ENCODE measurements at places on chromosomes 3 and 15. TPM values are rescaled to one million over a fixed set of nuclear protein-coding genes. Genes with fewer than 3 reads are reported as not detected.

The FBXW12 gene
- not detected for total RNA-seq

The FETUB gene
- not detected for total RNA-seq

The MITF gene
- total RNA-seq: 0.32 TPM

The CCDC66 gene
- 29.0 TPM for total RNA-seq

The SLC30A4 gene
- 3.6 TPM for total RNA-seq

The SLC12A1 gene
- not detected for total RNA-seq

The FBXO40 gene
- not detected for total RNA-seq

The CCDC51 gene
- 13.5 TPM for total RNA-seq

The CLDN16 gene
- 0.29 TPM for total RNA-seq

The TP63 gene
- total RNA-seq: 1.6 TPM

The NANOGP8 gene
- not detected for total RNA-seq

The ST3GAL6 gene
- 1.5 TPM for total RNA-seq

The FOXB1 gene
- 2.7 TPM for total RNA-seq

The OR4F15 gene
- not detected for total RNA-seq

The MYZAP gene
- not detected for total RNA-seq

- peaks cover 24% of the 10 kb centered on the region for H3K4me1 ChIP-seq
- no peaks in the 10 kb centered on the region for H3K27me3 ChIP-seq
- H3K36me3 ChIP-seq: peaks cover 6% of the 10 kb centered on the region
- no peak overlapping the region for H3K27ac ChIP-seq
These were observed 21.6 kb downstream of the B3GNT5 start for GRCh38 chr3:183274609-183275008.

- no peak for DNase-seq
- H3K27ac ChIP-seq: no peak overlapping the region
- no peaks in the 10 kb centered on the region for H3K4me1 ChIP-seq
- no peak overlapping the region for H3K4me3 ChIP-seq
- H3K36me3 ChIP-seq: no peaks in the 10 kb centered on the region
- peaks cover 33% of the 10 kb centered on the region for H3K27me3 ChIP-seq
These were observed 276.2 kb upstream of the CTNNB1 start for GRCh38 chr3:40923143-40923542.

- no peaks in the 10 kb centered on the region for H3K27me3 ChIP-seq
- no peaks in the 10 kb centered on the region for H3K4me1 ChIP-seq
- DNase-seq: no peak
- H3K36me3 ChIP-seq: no peaks in the 10 kb centered on the region
These were observed 64.4 kb downstream of the GTPBP8 start for GRCh38 chr3:113055201-113055600.

DNA sequence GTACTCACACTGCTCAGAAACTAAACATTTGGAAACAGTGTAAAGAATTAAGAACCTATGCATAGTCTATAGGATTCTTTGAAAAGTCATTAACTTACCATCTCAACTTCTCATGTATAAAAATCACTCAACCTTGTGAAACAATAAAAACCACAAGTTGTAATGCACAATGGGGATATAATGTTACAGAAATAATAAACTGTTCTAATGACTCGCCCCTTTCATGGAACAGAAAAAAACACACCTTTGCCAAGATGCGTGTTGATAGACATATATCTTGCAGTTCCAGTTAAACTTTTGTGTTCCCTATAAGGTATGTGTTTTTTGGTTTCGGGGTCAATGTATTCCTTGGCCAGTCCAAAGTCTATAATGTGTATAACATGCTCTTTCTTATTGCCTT, 50.8 kb upstream of the PPIB start:
- peak overlapping the region; percentile 42 for H3K27ac ChIP-seq
- no peak for DNase-seq
- no peaks in the 10 kb centered on the region for H3K27me3 ChIP-seq
- no peaks in the 10 kb centered on the region for H3K4me1 ChIP-seq
- H3K4me3 ChIP-seq: no peak overlapping the region

- H3K36me3 ChIP-seq: no peaks in the 10 kb centered on the region
- no peak for DNase-seq
- H3K27ac ChIP-seq: no peak overlapping the region
- H3K4me3 ChIP-seq: no peak overlapping the region
These were observed 67.2 kb downstream of the EIF4E3 start for GRCh38 chr3:71657831-71658530.

DNA sequence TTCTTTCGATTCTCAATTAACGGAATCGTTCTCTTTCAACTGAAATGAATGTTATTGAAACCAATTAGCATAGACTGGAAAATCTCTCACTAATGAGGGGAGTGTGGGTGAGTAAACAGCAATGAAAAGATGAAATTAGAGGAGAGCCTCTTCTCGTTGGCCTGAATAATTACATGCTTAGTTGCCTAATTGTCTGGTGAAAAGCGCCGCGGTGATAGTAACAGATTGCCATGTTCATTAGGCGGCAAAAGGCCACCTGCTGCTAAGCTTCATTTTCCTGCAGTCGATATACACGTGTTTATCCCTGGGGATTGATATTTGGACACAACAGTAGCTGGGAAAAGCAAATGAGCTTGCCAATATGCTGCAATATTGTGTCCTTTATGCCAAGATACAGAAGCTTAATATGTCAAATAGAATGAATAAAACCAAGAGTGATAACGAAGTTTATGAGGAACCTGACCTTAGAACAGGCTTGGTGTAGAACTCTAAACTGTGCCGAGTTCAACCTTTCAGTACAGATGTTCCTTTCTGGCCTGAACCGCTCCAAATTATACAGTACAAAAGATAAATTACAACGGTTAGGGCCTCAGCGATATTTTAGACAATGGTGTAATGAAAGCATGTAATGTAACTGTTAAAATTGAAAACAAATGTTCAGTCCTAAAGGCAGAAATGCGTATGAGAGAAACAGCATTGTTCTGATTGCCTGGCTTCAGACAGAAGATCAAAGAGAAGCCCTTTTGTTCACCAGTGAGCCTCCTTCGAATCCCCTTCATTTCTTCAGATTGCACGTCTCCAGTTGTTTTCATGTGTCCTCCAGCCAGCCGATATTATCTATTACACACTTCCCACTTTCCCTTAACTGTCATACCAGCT, 185.2 kb downstream of the SHOX2 start:
- H3K27ac ChIP-seq: no peak overlapping the region
- H3K27me3 ChIP-seq: peaks cover 5% of the 10 kb centered on the region
- H3K4me1 ChIP-seq: no peaks in the 10 kb centered on the region
- H3K4me3 ChIP-seq: no peak overlapping the region
- DNase-seq: no peak

GRCh38 chr3:38579141-38579540, 70.3 kb downstream of the SCN5A start:
- H3K27me3 ChIP-seq: no peaks in the 10 kb centered on the region
- no peak overlapping the region for H3K4me3 ChIP-seq
- no peaks in the 10 kb centered on the region for H3K36me3 ChIP-seq
- no peak overlapping the region for H3K27ac ChIP-seq

GRCh38 chr15:51108933-51109550, 14.3 kb upstream of the TNFAIP8L3 start:
- no peaks in the 10 kb centered on the region for H3K4me1 ChIP-seq
- no peak for DNase-seq
- no peaks in the 10 kb centered on the region for H3K36me3 ChIP-seq
- H3K27ac ChIP-seq: no peak overlapping the region
- H3K4me3 ChIP-seq: no peak overlapping the region

DNA sequence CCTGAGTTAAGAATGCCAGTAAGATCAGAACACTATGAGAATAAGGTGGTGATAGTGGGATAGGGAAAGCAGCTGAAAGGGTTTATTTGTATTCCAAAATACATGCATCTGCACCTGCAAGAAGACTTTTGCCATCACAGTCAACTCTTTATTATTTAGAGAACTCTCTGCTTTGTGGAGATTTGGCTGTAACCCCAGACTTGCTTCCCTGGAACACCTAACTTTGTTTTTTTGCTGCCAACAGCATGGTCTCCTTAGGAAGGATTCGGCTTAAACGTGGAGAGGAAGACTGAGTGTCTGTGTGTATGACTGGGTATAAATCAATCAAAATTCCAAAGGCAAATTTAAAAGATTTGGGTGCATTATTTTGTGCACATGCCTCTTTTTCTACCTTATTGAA, 21.6 kb upstream of the SLITRK3 start:
- no peaks in the 10 kb centered on the region for H3K4me1 ChIP-seq
- H3K27ac ChIP-seq: no peak overlapping the region
- no peaks in the 10 kb centered on the region for H3K27me3 ChIP-seq
- no peak overlapping the region for H3K4me3 ChIP-seq
- no peaks in the 10 kb centered on the region for H3K36me3 ChIP-seq
- DNase-seq: no peak

GRCh38 chr3:63295806-63296205, 17.7 kb downstream of the SYNPR start:
- no peaks in the 10 kb centered on the region for H3K27me3 ChIP-seq
- no peak for DNase-seq
- H3K4me3 ChIP-seq: no peak overlapping the region
- no peaks in the 10 kb centered on the region for H3K4me1 ChIP-seq
- H3K27ac ChIP-seq: no peak overlapping the region

DNA sequence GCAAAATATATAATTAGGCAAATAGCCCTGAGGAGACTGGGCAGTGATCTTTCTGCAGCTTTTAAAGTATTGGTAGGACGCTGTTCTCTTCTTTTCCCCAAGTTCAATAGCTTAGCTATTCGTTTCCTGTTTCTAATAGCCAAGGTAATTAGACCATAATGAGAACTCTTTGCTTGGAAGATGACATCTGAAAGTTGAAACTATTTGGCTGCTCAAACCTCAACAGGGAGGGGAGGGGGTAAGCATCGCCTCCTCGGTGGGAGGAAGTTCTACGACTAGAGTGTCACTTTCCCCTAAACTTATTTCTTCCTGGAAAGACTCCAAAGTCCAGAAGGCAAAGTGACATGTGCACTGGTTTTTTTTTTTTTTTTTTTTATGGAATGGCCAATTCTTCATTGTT, 22.8 kb upstream of the ALDH1A3 start:
- no peak for DNase-seq
- no peaks in the 10 kb centered on the region for H3K4me1 ChIP-seq
- H3K36me3 ChIP-seq: no peaks in the 10 kb centered on the region
- H3K27me3 ChIP-seq: no peaks in the 10 kb centered on the region
- no peak overlapping the region for H3K27ac ChIP-seq
- no peak overlapping the region for H3K4me3 ChIP-seq

GRCh38 chr15:39789736-39790135, 7.1 kb upstream of the FSIP1 start:
- H3K36me3 ChIP-seq: no peaks in the 10 kb centered on the region
- no peak overlapping the region for H3K4me3 ChIP-seq
- peaks cover 38% of the 10 kb centered on the region for H3K4me1 ChIP-seq
- H3K27me3 ChIP-seq: peaks cover 19% of the 10 kb centered on the region
- no peak overlapping the region for H3K27ac ChIP-seq
- DNase-seq: no peak

GRCh38 chr3:126130981-126131745, 47.2 kb upstream of the SLC41A3 start:
- no peak overlapping the region for H3K4me3 ChIP-seq
- DNase-seq: no peak
- H3K4me1 ChIP-seq: no peaks in the 10 kb centered on the region
- no peak overlapping the region for H3K27ac ChIP-seq
- no peaks in the 10 kb centered on the region for H3K36me3 ChIP-seq

DNA sequence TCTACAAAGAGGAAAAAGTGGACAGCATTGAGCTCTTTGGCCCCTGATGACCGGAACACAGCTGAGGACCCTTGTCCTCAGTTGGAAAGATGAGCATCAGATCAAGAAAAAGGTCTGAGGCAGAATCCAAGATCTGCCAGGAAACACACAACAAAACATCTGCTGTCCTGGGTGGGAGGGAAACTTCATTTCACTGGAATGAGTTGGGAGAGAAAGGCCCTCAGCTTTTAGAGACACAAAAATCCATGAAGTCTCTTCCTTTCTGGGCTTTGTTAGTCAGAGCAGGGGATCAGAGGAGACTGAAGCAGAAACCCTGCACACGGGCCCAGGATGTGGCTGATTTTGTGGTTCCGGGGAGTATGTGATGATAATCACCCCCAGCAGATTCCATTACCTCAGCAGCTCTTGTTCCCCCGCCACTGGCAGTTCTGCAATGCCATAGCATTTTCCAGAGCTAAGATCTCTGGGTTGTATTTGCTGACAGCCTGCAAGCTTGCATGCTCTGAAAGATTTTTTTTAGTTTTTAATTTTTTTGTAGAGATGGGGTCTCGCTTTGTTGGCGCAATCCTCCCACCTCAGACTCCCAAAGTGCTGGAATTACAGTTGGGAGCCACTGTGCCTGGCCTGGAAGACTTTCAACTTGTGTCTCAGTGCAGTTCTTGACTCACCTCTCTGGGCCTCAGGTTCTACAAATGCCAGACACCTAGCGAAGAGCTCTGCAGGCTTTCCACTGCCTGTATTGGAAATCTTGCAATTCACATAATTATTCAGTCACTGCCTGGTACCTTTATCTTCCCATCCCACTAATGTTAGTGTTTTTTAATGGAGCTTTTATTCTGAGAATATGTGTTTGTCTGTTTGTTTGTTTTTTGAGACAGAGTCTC, 5.8 kb upstream of the TATDN2 start:
- DNase-seq: peak; percentile 77
- peak overlapping the region; percentile 78 for H3K27ac ChIP-seq
- peaks cover 19% of the 10 kb centered on the region for H3K36me3 ChIP-seq
- H3K4me1 ChIP-seq: peaks cover 58% of the 10 kb centered on the region
- no peaks in the 10 kb centered on the region for H3K27me3 ChIP-seq

- DNase-seq: no peak
- no peaks in the 10 kb centered on the region for H3K27me3 ChIP-seq
- no peak overlapping the region for H3K27ac ChIP-seq
- H3K4me3 ChIP-seq: no peak overlapping the region
These were observed 840.0 kb downstream of the EPHA3 start for GRCh38 chr3:89947337-89947954.

- H3K27ac ChIP-seq: no peak overlapping the region
- H3K27me3 ChIP-seq: no peaks in the 10 kb centered on the region
- DNase-seq: no peak
- no peak overlapping the region for H3K4me3 ChIP-seq
These were observed 294.1 kb upstream of the UBE2E2 start for GRCh38 chr3:22908989-22909507.

DNA sequence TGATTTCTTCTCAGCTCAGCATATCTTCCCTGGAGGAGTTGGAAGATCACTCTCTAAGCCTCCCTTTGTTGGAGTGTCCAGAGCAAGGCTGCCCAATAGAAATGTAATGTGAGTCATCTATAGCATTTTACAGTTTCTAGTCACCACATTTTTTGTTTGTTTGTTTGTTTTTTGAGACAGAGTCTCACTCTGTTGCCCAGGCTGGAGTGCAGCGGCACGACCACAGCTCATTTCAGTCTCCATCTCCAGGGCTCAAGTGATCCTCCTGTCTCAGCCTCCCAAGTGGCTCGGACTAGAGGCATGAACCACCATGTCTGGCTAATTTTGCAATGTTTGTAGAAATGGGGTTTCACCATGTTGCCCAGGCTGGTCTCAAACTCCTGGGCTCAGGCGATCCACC, 21.3 kb downstream of the KLHL6 start:
- DNase-seq: no peak
- H3K36me3 ChIP-seq: peaks cover 9% of the 10 kb centered on the region
- H3K4me3 ChIP-seq: no peak overlapping the region
- peaks cover 80% of the 10 kb centered on the region for H3K4me1 ChIP-seq

GRCh38 chr3:14235912-14236295, 57.3 kb downstream of the LSM3 start:
- DNase-seq: no peak
- no peak overlapping the region for H3K4me3 ChIP-seq
- peaks cover 24% of the 10 kb centered on the region for H3K4me1 ChIP-seq
- H3K27me3 ChIP-seq: peaks cover 35% of the 10 kb centered on the region
- no peak overlapping the region for H3K27ac ChIP-seq

- H3K4me1 ChIP-seq: no peaks in the 10 kb centered on the region
- DNase-seq: no peak
- no peaks in the 10 kb centered on the region for H3K36me3 ChIP-seq
- no peaks in the 10 kb centered on the region for H3K27me3 ChIP-seq
These were observed 34.1 kb upstream of the SERPINI2 start for GRCh38 chr3:167507954-167508353.

GRCh38 chr3:42101048-42101447, 9.9 kb downstream of the TRAK1 start:
- no peak overlapping the region for H3K4me3 ChIP-seq
- no peak overlapping the region for H3K27ac ChIP-seq
- peaks cover 6% of the 10 kb centered on the region for H3K36me3 ChIP-seq
- no peaks in the 10 kb centered on the region for H3K27me3 ChIP-seq

Measured in activated T-cell treated with anti-CD3 and anti-CD28 coated beads, Interleukin-2, amount 50 U/mL, for 72 hours (primary cell).